ENCODE measurements at places on chromosomes 12 and 14.

- no peak for DNase-seq
Measured at GRCh38 chr12:100128512-100128908, 14.2 kb downstream of the BLTP3B start.

DNA sequence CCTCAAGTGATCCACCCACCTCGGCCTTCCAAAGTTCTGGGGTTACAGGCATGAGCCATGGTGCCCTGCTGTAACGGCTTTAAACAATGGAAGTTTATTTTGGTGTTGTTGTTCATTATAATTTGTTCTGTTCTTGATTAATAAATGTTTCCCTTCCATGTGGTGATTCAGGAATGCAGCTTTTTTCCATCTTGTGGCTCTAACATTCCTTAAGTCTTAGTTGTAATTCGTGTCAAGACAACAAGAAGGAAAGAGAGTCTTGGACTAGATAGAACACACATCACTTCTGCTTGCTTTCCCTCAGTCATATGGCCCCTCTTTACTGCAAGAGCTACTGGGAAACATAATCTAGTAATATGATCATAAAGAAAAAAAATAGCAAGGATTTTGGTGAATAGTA is 211.6 kb downstream of the SLC6A15 start:
- DNase-seq = no peak

DNA sequence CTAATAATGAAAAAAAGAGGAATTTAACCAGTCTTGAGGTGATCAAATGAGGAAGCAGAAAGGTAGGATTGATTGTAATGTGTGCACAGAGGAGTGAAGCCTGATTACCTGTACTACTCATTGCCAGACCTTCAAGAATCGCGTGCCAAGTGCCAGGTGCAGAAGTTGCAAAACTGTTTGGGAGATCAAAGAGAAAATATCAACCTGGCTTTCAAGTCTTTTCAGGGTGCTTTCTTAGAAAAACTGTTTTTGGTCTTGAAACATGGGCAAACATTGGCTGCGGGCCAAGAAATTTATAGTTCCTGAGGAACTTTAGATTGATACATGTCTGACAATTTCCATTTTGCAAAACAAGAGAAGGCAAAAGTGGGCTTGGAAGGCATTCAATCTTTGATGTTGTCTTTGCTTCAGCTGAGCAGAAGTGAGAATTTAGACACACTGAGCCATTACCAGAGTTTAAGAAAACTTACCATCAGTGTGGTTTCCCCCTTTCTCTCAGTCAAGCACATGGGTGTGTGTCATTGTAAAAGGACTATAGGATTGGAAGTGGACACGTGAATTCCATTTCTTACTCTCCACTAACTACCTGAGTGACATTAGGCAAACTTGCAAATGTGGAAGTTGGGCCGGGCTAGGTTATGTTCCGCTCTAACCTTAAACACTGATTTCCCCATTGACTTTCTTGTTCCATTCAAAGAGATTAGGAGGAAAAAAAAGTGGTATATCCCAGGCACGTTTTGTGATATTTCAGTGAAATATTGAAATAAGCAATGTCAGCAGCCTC is 486.2 kb downstream of the DIO2 start:
- DNase-seq = no peak

DNA sequence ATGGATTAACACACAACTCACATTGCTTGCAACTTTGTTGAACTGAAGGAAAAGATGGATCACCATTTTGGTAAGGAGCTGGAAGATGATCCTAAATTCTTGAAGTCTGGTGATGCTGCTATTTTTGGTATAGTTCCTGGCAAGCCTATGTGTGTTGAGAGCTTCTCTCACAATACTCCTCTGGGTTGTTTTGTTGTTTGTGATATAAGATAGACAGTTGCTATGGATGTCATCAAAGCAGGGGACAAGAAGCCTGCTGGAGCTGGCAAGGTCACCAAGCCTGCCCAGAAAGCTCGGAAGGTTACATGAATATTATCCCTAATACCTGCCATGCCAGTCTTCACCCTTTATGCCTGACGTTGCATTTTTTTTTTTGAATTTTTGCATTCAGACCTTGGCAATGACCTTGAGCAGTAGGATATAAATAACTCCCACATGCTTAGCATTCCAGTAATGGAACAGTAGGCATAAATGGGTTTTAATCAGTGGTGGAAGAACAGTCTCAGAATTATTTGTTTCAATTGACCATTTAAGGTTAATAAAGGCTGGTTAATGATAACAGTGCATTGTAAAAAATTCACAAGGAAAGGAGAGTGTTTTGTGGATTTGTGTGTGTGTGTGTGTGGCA is 129.0 kb upstream of the SEL1L start:
- DNase-seq = no peak

- DNase-seq = no peak
Measured at GRCh38 chr14:84253326-84253725, 1276.6 kb upstream of the FLRT2 start.

Measured in occipital lobe (tissue), 3 donors.